Stimulated activated CD8-positive, alpha-beta memory T cell treated with anti-CD3 and anti-CD28 coated beads, Interleukin-2, amount 100 ng/mL, for 1 hour (primary cell): ENCODE measurements at places on chromosomes 12 and 14.

DNA sequence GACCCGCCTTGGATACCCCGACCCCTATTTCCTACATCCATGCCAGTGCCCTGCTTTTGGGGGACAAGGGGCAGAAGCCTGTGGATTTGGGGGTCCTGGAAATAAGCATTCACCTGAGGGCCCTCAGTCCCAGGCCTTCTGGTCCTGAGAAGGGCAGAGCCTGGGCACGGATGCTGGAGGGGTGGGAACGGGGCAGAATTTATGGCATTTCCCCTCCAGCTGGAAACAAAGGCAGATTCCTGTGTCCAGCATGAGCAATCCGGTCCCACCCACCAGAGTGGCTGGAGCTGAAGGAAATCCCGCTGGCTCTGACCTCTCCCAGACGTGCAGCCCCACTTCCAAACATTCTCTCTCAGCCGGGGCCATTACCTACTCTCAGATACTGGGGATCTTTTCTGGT, 9.3 kb downstream of the ANKRD33 start:
- no peak for DNase-seq

- DNase-seq = no peak
These were observed 237.9 kb downstream of the PAWR start for GRCh38 chr12:79452906-79453305.

GRCh38 chr14:80618751-80619329, 322.7 kb downstream of the CEP128 start:
- no peak for DNase-seq

GRCh38 chr12:53299454-53300180, at the start of gene MYG1:
TSS of gene MYG1 (plus strand) at chr12:53299695. CDS start at chr12:53299738, 43 bp downstream.
- peak; percentile 66 for DNase-seq

DNA sequence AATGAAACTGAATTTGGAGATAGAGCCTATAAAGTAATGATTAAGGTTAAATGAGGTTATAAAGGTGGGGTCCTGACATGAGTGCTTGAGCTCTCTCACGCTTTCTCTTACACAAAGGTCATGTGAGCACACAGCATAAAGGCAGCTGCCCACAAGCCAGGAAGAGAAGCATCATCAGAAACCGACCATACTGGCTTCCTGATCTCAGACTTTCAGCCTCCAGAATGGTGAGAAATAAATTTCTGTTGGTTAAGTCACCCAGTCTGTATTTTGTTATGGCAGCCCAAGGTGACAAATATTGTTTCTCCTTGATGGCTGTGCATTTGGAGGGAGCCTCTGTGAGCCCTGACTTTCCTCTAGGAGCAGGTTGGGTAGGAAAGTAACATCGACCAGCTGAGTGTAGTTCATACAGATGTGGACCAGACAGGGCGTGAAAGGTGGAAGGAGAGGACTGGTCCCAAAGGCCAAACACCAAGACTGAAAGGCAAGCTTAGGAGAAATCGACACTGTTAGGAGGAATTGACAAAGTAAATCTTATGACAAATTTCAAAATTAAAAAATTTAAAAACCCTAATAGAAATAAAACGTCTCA, 97.6 kb upstream of the SLC38A2 start:
- DNase-seq = no peak

DNA sequence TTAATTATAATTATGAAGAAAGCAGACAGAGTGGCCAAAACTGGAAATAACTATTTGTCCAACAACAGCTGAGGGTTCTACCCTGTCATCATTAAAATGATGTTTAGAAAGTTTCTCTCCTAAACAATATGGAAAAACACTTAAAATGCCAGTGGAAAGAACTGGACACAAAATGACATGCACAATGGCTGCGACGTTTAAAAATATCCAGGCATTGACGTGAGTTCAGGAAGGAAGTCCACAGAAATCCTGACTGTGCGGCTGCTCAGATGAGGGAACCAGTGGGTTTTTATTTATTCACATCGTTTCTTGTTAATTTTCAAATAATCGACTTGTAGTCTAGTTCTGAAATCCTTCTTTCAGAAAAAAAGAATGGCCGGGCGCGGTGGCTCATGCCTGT, 58.3 kb downstream of the CCNK start:
- DNase-seq = no peak

- no peak for DNase-seq
These were observed 106.4 kb upstream of the TBX5 start for GRCh38 chr12:114512351-114512750.

- no peak for DNase-seq
These were observed 922.7 kb downstream of the VRK1 start for GRCh38 chr14:97719931-97720330.

DNA sequence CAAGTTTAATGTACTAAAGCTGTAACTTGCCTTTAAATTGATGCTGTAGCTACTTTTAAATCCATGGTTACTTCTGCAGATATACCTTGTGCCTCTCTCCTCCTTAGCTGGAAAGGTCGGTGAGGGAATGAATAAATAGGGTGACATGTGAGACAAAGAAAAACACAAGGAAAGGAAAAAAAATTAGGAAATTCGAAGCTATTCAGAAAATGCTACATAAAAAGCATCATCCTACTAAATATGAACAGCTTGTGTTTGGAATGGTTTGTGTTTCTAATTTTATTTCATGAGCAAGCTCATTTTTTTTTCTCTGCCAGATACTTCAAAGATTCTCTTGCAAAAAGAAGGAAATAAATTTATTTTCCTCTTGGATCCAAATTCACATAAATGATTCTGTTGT, 186.3 kb upstream of the NUDT4 start:
- no peak for DNase-seq

DNA sequence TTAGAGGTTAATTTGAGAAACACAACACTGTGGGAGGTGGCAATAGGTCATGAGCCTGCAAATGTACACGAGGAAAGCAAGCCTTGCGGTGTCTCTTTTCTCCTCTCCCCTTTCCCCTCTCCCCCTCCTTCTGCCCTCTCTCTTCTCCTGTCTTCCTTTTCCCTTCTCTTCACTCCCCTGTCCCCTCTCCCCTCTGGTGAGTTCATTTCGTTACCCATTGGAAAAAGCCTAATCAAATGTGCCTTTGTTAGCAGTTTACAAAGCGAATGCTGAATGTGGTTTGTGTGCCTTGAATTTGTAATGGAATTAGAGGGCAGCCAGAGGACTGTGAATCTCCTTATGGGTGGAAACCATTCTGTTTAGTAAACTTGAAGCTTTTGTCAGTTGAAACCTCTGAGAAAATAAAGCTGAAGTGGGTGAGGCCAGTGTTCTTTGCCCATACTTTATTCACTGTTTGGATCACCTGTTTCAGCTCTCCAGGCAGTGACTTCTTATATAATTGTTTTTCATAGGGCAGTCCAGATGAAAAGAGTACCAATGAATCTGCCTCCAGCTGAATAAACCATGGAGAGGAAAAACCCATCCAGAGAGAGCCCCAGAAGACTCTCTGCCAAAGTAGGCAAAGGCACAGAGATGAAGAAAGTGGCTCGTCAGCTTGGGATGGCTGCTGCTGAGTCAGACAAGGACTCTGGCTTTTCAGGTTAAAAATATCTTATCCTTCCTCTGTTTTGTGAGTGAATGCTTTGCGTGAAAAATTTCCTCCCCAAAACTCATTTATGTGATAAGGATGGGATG, 7.3 kb downstream of the CIPC start:
- DNase-seq = no peak

DNA sequence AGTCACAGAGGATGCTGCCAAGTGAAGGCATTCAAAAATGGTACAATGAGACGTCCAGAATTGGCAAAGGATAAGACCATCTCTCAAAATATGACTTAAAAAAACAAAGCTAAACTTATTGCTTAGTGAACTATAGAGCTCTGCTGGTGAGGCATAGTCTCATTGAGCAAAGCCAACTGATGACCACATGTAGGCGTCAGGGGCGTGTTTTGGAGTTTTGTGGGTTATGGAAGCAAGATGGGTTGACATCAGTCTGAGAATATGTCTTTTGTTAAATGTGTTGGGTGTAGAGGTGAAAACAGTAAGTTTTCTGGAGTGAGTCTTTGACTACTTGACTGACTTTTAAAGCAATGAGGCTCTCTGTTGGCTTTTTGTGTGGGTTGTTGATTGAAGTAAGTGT, 47.2 kb downstream of the ATL1 start:
- no peak for DNase-seq

DNA sequence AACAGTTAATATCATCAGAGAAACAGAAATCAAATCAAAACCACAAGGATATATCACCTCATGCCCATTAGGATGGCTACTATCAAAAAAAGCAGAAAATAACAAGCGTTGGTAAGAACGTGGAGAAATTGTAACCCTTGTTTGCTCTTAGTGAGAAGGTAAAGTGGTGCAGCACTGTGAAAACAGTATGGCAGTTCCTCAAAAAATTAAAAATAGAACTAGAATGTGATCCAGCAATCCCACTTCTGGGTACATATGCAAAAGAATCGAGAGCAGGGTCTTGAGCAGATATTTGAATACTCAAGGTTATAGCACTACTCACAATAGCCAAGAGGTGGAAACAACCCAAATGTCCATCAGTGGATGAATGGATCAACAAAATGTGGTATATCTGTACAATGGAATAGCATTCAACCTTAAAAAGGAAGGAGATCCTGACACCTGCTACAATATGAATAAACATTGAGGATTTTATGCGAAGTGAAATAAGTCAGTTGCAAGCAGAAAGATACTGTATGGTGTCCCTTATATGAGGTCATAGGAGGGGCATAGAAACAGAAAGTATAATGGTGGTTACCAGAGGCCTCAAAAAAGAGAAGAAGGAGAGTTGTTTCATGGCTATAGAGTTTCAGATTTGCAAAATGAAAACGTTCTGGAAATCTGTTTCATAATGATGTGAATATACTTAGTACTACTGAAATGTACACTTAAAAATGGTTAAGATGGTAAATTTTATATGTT, 131.0 kb upstream of the EEA1 start:
- no peak for DNase-seq

DNA sequence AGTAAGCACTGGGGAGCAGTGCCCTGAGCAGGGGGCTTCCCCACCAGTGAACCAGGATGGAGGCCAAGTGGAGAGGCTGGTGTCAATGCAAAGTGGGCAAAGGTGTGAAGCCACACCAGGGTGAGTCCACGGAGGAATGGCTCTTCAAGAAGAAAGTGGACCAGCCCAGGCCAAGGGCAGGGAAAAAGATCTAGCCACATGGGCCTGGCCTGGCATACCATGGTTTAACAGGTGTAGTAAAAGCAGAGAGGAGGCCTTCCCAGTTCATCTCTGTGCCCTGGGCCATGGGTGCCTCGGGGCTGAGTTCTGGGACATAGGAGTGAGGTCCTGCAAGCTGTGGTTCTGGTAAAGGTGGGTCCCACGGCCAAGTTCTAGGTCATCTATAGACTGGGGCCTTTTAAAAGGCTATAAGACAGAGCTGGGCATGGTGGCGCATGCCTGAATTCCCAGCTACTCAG, 153.4 kb downstream of the DPF3 start:
- DNase-seq = no peak

- DNase-seq = no peak
These were observed 747 bp upstream of the DACT1 start for GRCh38 chr14:58637040-58637390.

- no peak for DNase-seq
These were observed 183 bp upstream of the PRMT8 start for GRCh38 chr12:3490895-3491144.

- DNase-seq = no peak
These were observed 544 bp downstream of the ABCD4 start for GRCh38 chr14:74302152-74302628.

GRCh38 chr14:55782166-55782565, 202.2 kb downstream of the KTN1 start:
- no peak for DNase-seq

- DNase-seq = no peak
These were observed 22.8 kb downstream of the MMP17 start for GRCh38 chr12:131850856-131851559.

- DNase-seq = no peak
These were observed 53.2 kb downstream of the TESC start for GRCh38 chr12:117046011-117046369.

DNA sequence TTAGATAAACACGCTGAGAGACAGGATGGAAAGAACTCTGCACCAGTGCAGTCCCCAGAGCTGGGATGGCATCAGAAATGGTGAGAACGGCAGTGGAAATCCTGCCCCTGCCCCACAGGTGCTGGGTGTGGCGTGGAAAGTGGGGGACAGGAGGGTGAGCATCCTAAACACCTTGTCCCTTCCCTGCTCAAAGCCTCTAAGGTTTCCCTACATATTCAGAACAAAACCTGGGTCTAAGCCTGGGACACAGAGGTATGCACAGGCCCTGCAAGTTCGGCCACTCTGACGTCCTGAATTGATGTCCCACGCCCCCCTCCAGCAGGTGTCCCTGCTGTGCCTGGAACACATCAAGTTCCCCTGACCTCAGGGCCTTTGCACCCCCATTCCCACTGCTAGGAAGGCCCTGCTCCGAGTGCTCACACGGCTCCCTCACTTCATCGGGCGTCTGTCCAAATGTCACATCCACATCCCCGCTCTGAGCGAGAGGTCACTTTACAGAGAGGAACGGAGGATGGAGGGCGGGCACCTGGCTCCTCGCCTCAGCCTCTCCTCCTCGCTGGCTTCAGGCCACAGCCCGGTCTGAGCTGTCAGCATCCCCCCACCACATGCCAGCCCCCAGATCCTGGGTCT, 38.5 kb upstream of the SFSWAP start:
- no peak for DNase-seq

GRCh38 chr14:35682802-35683201, 126.3 kb downstream of the RALGAPA1 start:
- no peak for DNase-seq

DNA sequence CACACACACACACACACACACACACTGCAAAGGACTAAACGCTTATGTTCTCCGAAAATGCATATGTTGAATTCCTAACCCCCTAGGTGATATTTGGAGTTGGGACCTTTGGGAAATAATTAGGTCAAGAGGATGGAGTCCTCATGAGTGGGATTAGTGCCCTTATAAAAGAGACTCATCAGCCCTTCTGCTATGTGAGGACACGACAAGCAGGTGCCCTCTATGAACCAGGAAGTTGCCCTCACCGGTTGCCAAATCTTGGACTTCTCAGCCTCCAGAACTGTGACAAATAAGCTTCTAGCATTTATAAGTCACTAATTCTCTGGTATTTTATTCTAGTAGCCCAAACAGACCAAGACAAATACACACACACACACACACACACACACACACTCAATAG, 20.7 kb upstream of the TCP11L2 start:
- no peak for DNase-seq

- no peak for DNase-seq
These were observed 12.3 kb upstream of the DYNLL1 start for GRCh38 chr12:120483621-120484020.

- DNase-seq = no peak
These were observed 30.9 kb upstream of the TUBA1C start for GRCh38 chr12:49233842-49234526.

DNA sequence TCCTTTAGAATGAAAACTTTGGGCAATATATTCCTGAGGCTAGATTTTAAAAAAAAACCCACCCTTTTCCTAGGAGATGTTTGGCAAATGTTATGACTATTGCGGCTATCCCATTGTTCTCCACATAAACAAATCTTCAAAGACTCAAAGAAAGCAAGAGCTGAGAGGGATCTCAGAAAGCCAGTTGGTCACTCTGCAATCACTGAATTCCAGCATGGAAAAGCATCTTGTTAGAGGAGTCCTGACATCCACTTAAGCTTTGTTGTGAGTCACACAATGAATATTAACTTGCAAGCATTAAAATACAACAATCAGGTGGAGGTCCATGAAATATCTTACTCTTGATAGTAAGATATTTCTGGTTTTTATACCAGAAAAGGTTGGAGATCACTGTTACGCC, 11.0 kb upstream of the PTPRB start:
- DNase-seq = no peak

GRCh38 chr14:69042787-69043444, 63.8 kb upstream of the ACTN1 start:
- DNase-seq = no peak
